AG04450 (cell line): ENCODE measurements at places on chromosomes 12 and 14. TPM values are rescaled to one million over a fixed set of nuclear protein-coding genes. Genes with fewer than 3 reads are reported as not detected.

GRCh38 chr12:47885012-47885501, 19.7 kb downstream of the VDR start:
- DNase-seq, result no peak

GRCh38 chr14:63470962-63471793, 72.0 kb downstream of the PPP2R5E start:
- peak; percentile 41 for DNase-seq

GRCh38 chr12:130482448-130482847, 144.8 kb downstream of the PIWIL1 start:
- no peak for DNase-seq

DNA sequence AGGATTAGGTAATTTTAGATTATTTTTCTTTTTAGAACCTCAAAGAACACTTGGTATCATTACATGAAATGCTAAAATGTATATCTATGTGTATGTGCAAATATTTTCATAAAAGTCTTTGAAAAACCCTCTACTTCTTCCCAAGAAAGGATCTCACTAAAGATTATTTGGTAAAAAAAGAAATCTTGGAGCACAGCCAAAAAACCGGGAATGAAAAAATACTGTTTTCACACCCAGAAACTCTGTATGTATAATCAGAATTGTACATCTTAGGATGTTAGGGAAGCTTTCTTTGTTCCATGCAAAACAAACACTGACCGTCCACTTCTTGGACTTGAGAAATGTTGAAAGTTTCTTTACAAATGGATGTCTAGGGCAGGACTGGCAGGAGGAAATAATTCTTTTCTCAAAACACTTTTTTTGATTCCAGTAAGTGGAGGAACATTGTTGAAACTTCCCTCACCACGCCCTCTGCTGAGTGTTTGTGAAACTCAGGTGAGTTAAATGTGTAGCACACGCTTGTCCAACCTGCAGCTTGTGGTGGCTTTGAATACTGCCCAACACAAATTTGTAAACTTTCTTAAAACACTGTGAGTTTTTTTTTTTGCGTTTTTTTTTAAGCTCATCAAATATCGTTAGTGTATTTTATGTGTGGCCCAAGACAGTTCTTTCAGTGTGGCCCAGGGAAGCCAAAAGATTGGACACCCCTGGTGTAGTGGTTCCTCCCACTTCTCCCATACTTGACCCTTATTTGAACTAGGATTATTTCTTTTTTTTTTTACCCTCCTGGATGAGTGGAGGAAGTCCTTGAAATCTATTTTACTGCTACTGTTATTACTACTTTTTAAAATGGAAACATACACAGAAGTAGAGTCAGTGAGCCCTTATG, 26.6 kb downstream of the FBXO34 start:
- DNase-seq, result no peak

The CCDC177 gene
- not detected in 2 replicates for polyA plus RNA-seq

The RPGRIP1 gene
- polyA plus RNA-seq, result not detected in 2 replicates

The DLGAP5 gene
- 9.0 and 16.4 TPM in 2 replicates for polyA plus RNA-seq
